ENCODE measurements at places on chromosomes 2 and 18. TPM values are rescaled to one million over a fixed set of nuclear protein-coding genes. Genes with fewer than 3 reads are reported as not detected.

DNA sequence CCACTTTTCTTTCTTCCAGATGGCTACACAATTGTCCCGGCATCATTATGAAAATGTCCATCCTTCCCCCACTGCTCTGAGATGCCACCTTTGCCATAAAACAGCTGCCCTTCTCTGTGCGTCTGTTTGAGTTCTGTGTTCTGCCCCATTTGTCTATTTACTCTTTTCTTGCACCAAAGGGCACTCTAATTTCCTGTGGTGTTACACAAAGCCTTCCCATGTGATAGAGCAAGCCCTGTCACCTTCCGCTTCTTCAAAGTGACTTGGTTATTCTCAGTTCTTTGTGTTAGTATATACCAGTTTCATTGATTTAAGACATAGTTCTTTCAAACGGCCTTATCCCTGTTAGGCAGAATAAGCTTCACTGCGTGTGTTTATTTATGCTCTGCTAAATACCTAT is 84.1 kb downstream of the FBXO15 start:
- no peak for DNase-seq

- no peak for DNase-seq
These were observed 357.4 kb downstream of the GALR1 start for GRCh38 chr18:77607087-77607486.

GRCh38 chr18:379681-380330 is 112.0 kb upstream of the THOC1 start:
- no peak for DNase-seq

DNA sequence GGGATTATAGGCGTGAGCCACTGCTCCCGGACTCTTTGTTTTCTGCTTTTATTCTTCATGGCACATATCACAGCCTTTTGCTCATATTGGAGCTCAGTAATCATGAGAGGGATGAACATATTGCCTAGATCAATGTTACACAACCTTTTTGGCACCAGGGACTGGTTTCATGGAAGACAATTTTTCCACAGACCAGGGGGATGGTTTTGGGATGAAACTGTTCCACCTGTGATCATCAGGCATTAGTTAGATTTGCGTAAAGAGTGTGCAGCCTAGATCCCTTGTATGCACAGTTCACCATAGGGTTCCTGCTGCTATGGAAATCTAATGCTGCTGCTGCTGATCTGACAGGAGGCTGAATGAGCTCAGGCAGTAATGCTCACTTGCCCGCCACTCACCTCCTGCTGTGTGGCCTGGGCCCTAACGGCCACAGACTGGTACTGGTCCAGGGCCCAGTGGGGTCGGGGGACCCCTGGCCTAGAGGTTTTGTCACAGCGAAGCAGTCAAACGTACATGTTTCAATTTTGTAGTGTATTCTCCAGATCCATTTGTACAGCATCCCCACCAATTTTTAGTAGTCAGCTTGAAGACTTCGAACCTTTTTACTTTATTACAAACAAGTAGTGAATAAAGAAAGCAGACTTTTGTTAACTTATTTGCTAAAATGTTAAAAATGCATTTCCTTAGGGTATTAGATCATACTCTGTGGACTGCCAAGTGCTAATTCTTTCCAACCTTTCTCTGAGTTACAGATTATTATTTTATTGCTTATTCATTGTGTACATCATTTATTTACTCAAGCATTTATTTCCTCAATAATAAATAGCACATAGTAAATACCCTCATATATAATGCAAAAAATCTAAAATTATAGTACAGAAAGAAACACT is 6.2 kb downstream of the DAW1 start:
- no peak for DNase-seq

GRCh38 chr18:48740851-48741485 is 202.1 kb downstream of the CTIF start:
- DNase-seq: no peak

TRABD2A gene
- not detected for total RNA-seq

DNA sequence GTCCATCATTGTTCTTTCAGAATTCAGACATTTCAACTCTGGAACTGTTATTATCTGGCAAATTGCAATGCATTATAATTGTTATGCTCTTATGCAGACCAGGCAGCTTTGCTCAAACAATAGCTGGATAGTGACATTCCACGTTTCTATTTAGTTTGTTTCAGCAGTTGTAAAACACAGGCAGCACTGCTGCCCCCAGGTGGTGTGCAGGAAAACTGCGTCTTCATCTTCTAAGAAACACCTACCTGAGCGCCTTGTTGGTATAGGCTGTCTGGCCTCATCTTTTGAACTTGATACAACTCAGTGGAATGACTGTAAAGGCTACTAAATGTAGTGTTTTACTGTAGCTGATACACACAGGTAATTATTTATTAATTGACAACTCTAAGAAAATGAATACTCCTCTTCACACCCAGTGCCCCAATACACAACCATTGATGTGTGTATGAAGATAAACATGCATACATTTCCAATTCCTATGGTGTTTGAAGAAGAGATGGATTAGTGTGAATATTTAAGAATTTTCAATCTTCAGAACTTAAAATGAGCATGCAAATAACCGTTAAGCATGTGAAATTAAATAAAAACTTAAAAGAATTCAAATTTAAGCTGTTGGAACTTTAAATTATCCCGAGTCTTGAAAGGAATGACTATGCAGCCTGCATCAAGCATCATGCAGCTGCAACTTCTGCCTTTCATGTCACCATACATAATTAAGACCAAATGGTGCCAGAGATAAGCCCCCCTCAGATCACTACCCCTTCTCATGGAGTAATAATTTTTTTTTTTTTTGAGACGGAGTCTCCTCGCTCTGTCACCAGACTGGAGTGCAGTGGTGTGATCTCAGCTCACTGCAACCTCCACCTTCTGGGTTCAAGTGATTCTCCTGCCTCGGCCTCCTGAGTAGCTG is 85.6 kb downstream of the CD8B2 start:
- DNase-seq: no peak

TMEM182 gene
- 0.93 TPM for total RNA-seq

NOL4 gene
- total RNA-seq: not detected

PROKR1 gene
- total RNA-seq: 0.24 TPM

- no peak for DNase-seq
These were observed 12.3 kb upstream of the RESP18 start for GRCh38 chr2:219344751-219345430.

DNA sequence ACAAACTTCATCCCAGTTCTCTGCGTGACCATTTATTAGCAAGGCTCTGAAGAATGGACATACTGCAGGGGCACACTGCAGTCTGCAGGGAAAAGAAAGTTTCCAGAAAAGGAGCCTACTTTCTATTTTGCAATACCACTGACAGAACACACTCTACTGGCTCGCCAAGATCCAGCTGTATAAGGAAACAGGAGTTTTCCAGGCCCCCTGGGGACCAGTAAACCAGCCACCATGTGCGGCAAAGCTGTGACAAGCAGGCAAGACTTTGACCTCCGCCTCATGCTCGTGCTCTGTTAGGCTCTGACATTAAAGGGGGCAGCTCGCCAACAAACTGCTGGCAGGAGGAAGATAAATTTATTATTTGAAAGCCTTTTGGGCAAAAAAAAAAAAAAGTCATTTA is 67.3 kb downstream of the CCBE1 start:
- DNase-seq: peak; percentile 84

PLEKHM3 gene
- 28.3 TPM for total RNA-seq

CHRND gene
- total RNA-seq: not detected

DNA sequence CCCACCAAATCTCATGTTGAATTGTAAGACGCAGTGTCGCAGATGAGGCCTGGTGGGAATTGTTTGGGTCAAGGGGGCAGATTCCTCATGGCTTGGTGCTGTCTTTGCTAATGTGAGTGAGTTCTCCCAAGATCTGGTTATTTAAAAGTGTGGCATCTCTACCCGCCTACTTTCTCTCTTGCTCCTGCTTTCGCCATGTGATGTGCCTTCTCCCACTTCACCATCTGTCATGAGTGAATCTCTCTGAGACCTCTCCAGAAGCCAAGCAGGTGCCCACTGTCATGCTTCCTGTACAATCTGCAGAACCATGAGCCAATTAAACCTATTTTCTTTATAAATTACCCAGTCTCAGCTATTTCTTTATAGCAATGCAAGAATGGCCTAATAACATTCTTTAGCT is 246.6 kb upstream of the CDH20 start:
- DNase-seq: no peak

DNA sequence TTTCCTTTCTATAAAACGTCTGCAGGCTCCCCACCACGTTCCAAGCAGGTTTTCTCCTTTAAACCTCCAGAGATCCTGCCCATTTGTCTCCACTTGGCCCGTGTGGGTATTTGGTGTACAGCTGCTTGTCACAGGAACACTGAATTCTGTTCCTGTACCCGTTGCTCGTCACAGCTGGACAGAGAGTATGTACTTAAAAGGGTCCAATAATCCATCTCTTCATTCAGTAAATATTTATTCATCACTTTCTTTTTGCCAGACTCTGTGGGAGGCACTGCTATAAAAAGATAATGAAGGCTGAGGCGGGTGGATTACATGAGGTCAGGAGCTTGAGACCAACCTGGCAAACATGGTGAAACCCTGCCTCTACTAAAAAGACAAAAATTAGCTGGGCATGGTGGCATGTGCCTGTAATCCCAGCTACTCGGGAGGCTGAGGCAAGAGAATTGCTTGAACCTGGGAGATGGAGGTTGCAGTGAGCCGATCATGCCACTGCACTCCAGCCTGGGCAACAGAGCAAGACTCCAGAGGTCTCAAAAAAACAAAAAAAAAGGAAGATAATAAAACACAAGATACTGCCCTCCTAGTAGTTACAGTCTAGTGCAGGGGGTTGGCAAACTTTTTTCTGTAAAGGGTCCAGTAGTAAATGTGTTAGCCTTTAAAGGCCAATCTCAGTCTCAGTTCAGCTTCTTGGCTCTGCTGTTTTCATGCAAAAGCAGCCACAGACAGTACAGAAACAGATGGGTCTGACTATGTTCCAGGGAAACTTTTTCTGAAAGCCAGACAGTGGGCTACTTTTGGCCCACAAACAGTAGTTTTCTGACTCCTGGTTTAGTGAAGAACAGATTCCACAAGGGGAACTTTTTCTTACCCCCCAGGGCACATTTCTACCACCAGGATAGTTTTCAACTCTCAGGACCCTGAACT is 309.9 kb upstream of the RAB12 start:
- DNase-seq: no peak

DNA sequence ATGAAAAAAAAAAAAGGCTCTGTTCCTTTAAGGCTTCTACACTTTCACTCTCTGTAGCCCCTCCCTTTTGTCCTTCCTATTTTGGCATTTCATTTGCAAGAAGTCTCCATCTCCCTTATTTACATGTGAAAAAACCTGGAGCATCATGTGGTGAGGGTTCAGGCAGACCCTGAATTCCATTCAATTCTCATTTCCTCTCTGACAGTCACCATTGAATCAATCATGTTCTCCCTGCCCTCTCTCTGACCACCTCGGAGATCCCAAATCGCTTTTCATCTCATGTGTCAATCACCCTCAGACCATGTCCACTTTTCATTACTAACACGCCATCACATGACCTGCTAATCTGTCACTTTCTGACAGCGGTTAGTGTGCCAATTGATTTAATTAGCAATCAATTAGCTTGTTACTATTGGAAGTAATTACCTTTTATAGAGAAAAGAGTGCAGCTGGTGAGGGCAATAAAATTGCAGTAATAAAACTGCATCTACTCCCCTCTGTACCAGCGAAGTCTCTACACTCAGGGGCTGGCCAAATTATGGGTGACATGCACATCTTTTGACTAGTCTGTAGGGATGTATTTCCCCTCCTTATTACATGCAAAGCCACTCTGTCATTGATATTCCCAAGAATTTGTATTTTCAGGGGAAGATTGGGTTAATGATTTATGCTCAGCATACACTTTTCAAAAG is 317.4 kb downstream of the EN1 start:
- no peak for DNase-seq

GRCh38 chr18:12552879-12553242 is 105.0 kb downstream of the SPIRE1 start:
- DNase-seq: no peak

GRCh38 chr2:46774499-46775228 is 140.9 kb downstream of the MCFD2 start:
- DNase-seq: no peak

- no peak for DNase-seq
These were observed 189.5 kb upstream of the CYRIA start for GRCh38 chr2:16855183-16855582.

QPCT gene
- total RNA-seq: 20.7 TPM

ABCG8 gene
- total RNA-seq: not detected
